Osteocyte (in vitro differentiated cells): ENCODE measurements at places on chromosomes 11 and 22.
A peak's percentile ranks its signal among the peaks of the same experiment; 100 is the strongest.

DNA sequence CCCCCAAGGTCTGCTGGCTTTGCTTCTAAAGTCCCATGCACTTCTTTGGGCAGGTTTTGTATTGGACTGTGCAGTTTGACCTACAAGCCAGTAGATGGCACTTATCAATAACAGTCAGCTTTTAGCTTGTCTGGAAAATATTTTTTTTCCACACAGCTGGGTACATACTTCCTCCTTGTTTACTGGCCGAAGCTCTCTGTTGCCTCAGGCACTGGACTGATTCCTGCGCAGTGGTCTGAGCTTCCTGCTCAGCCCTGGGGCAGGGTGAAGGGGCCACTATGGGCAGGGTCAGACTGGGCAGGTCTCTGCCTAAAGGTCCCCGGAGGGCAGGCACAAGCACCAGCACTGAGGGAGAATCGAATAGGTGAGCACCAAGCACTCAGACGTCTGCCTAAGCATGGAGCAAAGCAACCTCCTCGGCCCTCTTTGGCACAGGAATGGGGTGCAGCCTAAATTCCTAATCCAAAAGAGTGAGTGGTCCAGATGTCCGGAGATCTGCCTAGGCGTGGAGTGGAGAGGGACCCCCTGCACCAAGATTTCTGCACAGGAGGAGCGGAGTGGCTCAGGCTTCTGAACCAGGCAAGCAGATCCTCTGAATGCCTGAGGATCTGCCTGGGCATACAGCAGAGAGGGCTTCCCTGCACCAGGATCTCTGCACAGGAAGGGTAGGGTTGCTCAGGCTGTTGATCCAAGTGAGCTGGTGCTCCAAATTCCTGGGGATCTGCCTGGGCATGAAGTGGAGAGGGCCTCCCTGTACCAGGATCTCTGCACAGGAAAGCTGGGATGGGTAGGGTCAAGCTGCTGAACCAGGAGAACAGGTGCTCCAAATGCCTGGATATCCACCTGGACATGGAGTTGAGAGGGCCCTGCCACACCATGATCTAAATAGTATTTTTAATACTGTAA lies 105.9 kb upstream of the C11orf58 start:
- DNase-seq, result no peak

- DNase-seq, result no peak
These were observed 29.4 kb upstream of the NAV2 start for GRCh38 chr11:19683141-19683805.

- no peak for DNase-seq
These were observed 7.3 kb downstream of the GRAMD1B start for GRCh38 chr11:123437236-123437979.

GRCh38 chr11:78993802-78994430 lies 419.3 kb upstream of the NARS2 start:
- DNase-seq, result no peak

DNA sequence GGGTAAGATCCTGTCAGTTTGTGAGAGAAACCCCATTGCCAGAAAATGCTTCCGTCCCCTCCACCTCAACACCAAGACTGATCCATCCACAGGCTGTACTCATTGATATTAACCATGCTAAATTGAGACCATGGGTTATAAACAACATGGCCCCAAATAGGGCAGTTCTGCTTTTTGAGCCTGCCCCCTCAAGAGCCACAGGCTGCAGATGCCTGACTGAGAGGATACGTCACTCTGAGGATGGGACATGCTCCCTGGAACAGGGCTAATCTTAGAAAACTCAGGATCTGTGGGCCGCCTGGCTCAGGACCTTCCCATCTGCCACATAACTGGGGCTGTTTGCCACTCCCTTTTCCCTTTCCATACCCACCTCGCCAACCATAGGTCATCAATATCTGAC lies 99.8 kb downstream of the MICAL2 start:
- no peak for DNase-seq

DNA sequence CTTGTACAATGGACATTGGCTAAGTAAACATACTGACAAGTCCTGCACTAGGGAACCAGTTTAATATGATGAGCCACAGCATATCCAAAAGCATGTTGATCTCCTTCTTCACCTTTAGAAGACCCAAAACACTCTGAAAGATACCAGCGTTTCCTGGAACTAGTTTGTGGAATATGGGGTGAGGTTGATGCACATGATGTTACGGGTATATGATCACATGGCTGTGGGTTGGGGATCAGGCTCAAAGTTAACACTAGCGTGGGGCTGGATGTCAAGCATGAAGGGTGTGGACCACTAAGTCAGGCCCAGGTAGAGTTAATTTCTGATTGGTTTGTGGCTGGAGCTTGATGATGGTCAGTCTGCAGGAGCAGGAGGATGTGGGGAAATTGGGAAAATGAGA lies 9.0 kb downstream of the IGLL5 start:
- no peak for DNase-seq

DNA sequence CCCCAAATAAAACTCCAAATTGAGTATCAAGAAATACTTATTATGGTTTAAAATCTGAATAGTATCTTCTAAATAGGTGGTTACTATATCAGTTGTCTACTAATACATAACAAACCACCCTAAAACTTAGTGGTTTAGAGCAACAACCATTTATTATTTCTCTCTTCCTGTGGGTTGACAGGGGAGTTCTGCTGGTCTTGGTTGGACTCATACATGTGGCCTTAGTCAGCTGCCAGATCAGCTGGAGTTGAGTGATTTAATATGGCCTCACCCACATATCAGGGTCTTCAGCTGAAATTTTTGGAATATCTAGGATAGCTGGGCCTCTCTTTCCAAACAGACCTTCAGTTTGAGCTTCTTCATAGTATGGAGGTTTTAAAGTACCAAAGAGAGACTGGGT lies 34.5 kb downstream of the C11orf65 start:
- DNase-seq, result no peak

DNA sequence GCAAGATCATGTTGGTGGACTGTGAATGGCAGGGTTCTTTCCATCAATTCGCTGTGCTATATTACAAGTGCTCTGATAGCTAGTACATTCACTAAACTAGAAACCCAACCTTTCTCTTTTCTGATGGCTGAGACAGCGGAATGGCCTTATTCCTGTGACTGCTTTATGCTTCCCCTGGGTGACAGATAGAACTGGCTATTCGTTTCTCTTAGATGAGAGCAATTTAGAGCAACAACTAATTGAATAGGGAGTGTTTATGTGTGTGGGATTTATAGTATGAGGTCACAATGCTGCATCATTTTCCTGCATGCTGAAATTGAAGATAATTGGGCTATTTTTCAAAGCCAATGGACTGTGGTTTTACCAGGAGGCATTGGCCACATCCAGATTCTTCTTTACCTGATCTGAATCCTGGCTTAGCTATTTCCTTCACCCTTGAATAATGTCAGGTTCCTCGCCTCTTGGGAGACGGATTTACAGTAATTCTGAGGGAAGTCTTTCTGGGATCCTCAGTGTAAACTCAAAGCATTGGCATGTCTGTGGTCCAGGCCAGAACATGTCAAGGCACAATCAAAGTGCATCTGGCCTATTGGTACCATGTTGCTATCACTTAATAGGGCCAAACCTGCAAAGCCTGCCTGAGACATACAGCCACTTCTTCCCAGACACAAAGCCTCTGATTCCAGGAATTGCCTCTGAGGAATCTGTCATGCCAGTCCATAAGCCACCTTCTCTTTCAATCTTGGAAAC lies 775.0 kb upstream of the API5 start:
- DNase-seq, result no peak

- no peak for DNase-seq
These were observed 42.1 kb downstream of the RIBC2 start for GRCh38 chr22:45455621-45456020.

DNA sequence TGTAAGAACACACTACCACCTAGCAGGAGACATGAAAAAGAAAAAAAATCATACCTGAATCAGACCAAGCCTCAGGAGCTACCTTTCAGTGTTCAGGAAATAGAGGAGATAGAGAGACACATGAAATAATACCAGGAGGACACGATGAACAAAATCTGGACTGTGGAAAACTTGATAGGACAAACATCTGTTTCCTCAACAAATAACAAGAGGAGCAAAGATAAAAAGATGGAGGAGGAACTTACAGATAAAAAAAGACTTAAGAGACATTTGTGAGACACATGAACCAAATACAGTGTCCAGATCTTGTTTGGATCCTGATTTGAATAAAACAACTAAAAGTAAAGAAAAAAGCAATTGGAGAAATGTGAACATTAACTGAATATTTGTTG lies 12.4 kb upstream of the KCNE3 start:
- DNase-seq, result no peak

GRCh38 chr11:119416606-119417580 lies 6.1 kb downstream of the THY1 start:
- peak; percentile 71 for DNase-seq

DNA sequence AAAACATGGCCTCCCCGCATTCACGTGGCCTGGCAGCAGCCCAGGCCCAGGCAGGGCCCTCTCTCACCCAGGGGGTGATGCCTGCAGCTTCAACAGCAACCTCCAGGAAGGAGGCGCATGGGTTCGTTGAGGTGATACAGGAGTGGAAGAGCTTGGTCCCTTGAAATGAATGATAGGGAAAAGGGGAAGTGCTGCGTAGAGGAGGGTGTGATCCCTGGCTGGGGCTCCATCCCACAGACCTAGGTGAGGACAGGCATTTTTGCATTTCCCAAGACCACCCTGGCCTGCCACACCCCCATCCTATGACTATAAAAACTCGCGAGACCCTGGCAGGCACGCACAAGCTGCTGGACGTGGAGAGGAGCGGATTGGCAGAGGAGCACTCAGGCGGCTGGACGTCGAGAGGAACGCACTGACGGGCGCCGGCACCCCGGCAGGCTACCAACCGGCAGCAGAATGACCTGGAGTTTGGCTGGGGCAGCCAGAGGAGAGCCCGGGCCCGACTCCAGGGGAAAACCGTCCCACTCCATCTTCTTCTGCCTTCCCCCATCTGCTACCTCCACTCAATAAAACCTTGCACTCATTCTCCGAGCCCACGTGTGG lies 32.6 kb downstream of the RTN4R start:
- no peak for DNase-seq

GRCh38 chr11:606245-606644 lies 9.5 kb downstream of the IRF7 start:
- DNase-seq, result no peak

GRCh38 chr11:120386774-120387371 lies 50.7 kb downstream of the ARHGEF12 start:
- DNase-seq, result no peak

- no peak for DNase-seq
These were observed 645 bp downstream of the RTCB start for GRCh38 chr22:32411402-32411801.

DNA sequence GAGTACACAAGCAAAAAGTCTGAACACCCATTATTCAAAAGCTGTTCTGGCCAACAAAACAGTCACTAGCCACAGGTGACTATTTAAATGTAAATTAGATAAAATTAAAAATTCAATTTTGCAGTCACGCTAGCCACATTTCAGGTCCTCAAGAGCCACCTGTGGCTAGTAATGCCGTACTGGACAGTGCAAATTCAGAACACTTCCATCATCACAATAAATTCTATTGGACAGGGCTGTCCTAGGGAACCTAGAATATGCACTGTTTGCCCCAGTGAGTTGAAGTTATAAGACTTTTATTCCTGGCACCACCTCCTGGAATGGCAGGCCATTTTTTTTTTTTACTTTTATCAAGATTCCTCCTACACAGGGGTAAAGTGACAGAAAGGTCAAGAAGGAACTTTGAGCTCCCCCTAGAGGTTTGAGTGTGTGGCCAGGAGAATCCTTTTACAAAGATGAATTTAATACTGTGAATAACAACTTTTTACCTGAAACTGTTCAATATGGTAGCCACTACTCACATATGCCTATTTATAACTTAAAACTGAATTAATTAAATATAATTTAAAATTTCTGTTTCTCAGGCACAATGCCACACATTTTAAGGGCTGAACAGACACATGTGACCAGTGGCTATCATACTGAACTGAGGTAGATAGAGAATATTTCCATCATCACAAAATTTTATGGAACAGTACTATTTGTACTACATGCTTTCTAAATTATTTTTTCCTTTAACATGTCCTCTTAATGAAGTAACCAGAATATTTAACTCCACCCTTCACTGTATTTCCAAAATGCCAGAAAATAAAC lies 6.5 kb downstream of the MSANTD2 start:
- DNase-seq, result no peak
